ENCODE measurements at places on chromosomes 2 and 18. TPM values are rescaled to one million over a fixed set of nuclear protein-coding genes. Genes with fewer than 3 reads are reported as not detected.

GRCh38 chr18:7607540-7608173 is 40.5 kb downstream of the PTPRM start:
- no peak for DNase-seq

GRCh38 chr18:9913151-9913525 is 678 bp upstream of the VAPA start:
- DNase-seq, result no peak

GRCh38 chr2:151904021-151904420 is 75.8 kb upstream of the ARL5A start:
- DNase-seq, result no peak

GRCh38 chr2:29108225-29108624 is 7.0 kb upstream of the CLIP4 start:
- DNase-seq, result no peak

Gene TFCP2L1
- 73.0 TPM for total RNA-seq

Gene IL1F10
- total RNA-seq, result not detected

Gene MERTK
- total RNA-seq, result 20.4 TPM

Measured in mucosa of gallbladder (tissue), 1 donor.